Motor neuron (in vitro differentiated cells): ENCODE measurements at places on chromosomes 12 and 14. TPM values are rescaled to one million over a fixed set of nuclear protein-coding genes. Genes with fewer than 3 reads are reported as not detected.

KLHL33 gene
- 0.19 TPM in 1 of 2 replicates, not detected in the other for total RNA-seq

DNA sequence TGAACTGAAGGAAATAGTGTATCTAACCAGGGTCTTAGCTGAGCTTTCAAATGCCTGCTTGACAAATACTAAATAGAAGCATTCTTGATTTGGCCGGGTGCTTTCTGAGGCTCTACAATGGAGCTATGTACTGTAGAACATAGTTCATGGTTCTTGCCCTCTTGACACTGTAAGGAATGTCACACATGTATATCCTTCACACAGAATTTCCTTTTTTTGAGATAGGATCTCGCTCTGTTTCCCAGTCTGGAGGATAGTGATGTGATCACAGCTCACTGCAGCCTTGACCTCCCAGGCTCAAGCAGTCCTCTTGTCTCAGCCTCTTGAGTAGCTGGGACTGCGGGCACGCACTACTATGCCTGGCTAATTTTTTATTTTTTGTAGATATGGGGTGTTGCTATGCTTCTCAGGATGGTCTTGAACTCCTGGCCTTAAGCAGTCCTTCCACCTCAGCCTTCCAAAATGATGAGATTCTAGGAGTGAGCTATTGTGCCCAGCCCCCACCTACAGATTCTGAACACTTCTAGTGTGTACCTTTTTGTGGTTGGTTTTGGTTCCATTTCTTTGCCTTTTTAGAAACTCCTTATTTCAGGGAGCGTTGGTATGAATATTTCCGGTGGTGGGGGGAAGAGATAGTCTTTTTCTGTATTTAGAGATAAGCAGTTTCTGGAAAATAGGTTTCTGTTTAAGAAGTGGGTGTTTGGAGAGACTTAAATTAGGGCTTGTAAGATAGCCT, 4.2 kb downstream of the MLXIP start:
- ATAC-seq, result no peak

LRP1 gene
- total RNA-seq, result 30.3 and 36.6 TPM in 2 replicates

- ATAC-seq, result peak; percentile 16
Observed at GRCh38 chr12:50765095-50765911, 1.4 kb downstream of the ATF1 start.
